ENCODE measurements at places on chromosomes 6 and 20.

GRCh38 chr20:8260837-8261251, 128.8 kb downstream of the PLCB1 start:
- no peak for DNase-seq

- DNase-seq, result no peak
Observed at GRCh38 chr6:104623052-104623690, 236.5 kb downstream of the HACE1 start.

GRCh38 chr20:19493794-19494495, 264.1 kb upstream of the RIN2 start:
- no peak for DNase-seq

DNA sequence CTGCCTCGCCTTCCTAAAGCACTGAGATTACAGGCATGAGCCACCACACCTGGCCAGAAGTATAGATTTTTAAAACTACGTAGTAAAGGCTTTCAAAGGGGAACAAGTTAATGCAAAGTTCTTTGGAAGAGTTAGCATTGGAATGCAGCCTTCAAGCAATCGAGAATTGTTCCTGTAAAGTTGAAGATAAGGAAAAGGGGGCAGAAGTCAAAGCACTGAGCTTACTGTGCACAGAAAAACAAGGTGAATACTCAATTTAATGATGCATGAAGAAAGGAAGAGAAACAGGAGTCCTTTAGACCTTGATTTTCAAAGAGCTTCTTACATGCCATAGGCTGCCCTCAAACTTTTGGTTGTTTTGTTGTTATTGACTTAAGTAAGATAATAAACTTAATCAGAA, 29.1 kb upstream of the LGSN start:
- no peak for DNase-seq

GRCh38 chr6:15521582-15521981, 141.2 kb downstream of the DTNBP1 start:
- no peak for DNase-seq

DNA sequence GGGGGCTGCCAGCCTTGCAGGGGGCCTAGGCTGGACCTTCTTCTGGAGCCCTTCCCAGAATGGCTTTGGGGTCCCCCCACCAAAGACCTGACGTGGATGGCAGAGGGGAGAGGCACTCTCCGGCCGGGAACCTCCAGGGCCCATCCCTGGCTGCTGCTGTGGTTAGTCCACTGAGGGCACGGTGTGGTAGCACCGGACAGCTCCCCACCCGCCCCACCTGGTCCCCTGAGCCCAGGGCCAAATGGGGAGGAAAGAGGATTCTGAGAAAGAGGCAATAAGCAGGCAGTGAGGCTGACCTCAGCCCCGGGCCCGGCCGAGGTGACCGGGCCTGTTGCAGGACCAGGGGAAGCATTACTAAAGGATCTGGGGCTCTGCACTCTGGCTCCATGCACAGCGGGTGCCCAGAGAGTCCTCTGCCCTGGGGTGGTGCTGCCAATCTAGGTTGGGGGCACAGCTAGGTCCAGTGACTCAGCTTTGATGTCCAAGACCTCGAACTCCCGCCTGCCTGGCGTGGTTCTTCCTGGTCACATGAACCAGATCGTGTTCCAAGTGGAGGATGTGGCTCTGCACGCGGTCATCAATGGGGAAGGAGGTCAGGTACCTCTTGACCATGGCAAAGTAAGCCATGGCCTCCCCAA, 2.2 kb downstream of the CENPB start:
- no peak for DNase-seq

DNA sequence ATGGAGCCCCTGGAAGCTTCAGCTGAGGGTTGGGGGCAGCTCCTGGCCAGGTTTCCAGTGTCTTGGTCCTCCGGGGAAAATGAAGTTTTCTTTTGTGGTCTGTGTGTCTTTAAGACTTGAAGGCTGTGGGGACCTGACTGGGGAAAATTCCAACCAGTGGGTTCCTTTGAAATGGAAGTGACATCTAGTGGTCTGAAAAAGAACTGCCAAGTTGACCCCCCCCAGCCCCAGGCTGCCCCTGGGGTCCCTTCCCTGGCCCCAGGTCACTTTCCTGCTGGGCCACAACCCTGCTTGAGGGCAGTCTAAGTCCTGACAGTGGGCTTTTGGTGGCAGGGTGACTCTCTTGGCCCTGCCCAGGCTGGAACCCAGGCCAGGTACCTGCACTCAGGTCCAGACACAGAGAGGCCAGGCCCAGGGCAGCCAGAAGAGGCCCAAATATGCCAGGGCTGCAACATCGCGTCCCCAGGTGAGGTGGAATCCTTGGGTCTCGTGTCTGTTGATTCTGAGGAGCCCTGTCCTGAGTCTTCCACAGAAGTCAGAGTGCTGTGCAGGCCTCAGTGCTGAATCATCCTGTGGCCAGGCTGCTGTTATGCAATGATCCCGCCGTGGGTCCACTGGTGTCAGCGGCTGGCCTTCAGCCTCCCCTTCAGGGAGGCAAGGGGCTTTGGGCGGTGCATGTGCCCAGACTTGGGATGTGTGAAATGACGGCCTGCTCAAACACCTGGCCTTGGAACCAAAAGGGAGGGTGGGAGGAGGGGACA, 68.4 kb downstream of the VEGFA start:
- no peak for DNase-seq

- DNase-seq, result no peak
Observed at GRCh38 chr20:2002365-2002764, 8.5 kb upstream of the PDYN start.

- no peak for DNase-seq
Observed at GRCh38 chr6:135161411-135162395, 19.4 kb upstream of the MYB start.

- no peak for DNase-seq
Observed at GRCh38 chr6:147192278-147192911, 11.8 kb upstream of the STXBP5 start.

GRCh38 chr6:135179920-135180541, 1.1 kb upstream of the MYB start:
- DNase-seq, result no peak

- no peak for DNase-seq
Observed at GRCh38 chr20:62200491-62201172, 17.8 kb downstream of the MTG2 start.

DNA sequence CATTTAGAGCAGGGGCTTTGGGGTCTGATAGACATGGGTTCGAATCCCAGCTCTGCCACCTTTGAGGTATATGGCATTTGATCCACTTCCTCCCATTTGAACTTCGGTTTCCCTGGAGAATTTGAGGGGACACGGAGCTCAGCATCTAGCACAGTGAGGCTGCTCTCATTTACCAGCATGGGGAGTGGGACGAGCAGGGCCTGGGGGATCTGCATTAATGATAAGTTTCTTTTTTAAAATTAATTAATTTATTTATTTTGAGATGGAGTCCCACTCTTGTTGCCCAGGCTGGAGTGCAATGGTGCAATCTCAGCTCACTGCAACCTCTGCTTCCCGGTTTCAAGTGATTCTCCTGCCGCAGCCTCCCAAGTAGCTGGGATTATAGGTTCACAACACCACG, 52.6 kb downstream of the VSTM2L start:
- DNase-seq, result no peak

- no peak for DNase-seq
Observed at GRCh38 chr6:108608453-108609275, 47.9 kb downstream of the FOXO3 start.

- no peak for DNase-seq
Observed at GRCh38 chr6:41900861-41901260, 5.7 kb upstream of the USP49 start.

DNA sequence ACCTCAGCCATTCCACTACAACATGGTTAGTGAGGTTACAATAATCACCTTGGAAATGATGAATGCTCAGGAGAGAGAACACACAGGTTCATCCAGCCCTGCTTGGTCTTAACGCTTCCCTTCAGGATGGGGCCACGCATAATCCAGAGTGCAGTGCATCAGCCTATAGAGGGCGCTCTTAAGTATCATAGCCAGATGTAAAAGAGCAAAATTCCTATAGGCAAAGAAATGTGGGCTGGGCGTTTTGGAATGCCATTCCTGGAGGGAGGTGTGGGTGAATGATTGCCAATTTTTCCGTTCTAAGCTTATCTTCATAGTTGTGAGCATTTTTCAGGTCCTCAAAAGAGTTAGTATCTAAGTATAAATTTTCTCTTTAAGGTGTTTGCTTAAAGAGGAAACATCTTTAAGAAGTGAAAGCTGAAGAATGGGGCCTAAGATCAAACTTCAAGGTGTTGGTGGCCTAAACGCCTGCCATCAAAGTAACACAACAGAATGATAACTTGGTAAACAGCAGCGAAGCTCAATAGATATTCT, 1.8 kb downstream of the RIPOR2 start:
- no peak for DNase-seq

DNA sequence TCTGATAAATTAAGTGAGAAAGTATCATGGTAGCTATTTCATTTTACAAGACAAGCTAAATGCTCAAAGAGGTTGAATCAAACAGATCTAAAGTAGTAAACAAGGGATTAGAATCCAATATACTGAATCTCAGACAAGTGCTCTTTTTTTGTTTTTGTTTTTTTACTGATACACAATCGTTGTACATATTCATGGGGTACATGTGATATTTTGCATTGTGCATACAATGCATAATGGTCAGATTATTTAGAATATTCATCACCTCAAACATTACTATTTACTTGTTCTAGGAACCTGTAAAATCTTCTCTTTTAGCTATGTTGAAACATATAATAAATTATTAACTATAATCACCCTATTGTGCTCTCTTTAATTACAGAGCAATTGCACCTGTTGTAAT, 57.0 kb upstream of the HCRTR2 start:
- no peak for DNase-seq

DNA sequence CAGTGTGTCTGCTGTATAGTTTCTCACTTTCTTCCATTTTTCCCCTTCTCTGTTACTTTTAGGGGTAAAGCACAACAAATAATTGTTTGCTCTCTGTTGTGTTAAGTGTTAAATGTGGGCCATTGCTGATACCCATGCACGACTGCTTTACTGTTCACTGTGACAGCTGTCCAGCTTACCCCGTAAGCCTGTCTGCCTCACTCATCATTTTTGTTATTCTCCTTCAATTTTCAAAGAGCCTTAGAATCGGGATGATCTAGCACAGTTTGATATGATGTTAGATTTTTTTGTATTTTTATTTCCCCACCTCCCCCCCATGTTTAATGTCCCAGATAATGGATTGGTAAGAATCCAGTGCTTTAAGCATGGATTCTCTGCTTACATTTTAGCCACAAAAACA, 41.2 kb upstream of the MLIP start:
- DNase-seq, result no peak

GRCh38 chr6:109255946-109256640, 126.2 kb downstream of the CD164 start:
- no peak for DNase-seq

DNA sequence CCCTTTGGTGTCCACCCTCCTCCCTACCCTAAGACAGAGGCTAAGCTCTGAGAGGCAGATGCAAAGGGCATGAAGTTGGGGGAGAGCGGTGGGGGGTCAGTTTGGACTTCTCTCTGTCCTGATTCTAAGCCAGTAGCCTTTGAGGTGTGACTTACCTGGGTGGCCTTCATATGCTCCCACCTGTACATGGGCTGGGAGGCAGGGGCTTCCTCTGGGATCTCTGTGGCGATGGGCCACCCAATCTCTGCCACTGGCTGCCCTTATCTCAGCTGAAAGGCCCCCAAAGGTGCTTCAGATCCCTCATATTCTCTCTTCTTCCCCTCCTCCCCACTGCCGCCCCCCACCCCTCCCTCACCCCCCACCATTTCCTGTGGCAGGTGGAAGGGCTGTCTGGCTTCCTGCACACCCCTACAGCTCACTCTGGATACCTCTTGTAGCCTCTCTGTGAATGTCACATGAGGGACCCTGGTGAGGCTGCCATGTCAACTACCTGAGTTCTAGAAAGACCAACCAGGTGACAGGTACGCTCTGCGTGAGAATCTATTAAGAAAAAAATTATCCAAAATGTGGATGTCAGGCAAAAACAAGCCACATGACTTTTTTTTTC, 34.0 kb downstream of the PNLDC1 start:
- DNase-seq, result no peak

- no peak for DNase-seq
Observed at GRCh38 chr6:119280668-119281067, 68.9 kb downstream of the MAN1A1 start.

- no peak for DNase-seq
Observed at GRCh38 chr6:14174226-14174625, 56.7 kb downstream of the CD83 start.

DNA sequence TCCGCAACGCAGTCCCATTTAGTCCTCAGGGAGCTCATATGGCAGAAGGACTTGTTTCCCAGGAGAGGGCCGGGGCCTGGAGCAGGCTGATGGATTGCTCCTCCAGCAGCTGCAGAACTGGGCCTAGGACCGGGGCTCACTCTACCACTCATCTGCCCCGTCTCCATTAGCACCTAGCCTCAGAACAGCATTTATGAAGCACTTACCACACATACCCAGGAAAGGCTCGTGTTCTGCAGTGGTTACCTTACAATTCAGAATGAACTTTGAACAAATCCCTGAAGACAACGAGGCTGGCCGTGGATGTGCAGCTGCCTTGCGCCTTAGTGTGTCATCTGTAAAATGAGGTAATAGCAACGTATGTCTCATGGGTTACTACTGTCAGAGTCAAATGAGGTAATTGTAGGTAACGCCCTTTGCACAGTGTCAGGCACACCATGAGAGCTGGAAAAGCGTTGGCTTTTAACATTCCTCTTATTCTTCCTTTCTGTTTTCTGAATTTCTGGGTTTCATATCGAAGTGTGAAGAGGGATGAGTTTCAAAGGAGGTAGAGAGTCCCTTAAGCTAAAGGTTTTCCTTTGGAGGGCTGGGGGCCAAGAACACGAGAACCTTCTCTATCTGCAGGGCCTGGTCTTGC, 46.3 kb upstream of the CD93 start:
- DNase-seq, result no peak

- no peak for DNase-seq
Observed at GRCh38 chr6:13454286-13455221, 32.8 kb downstream of the GFOD1 start.

GRCh38 chr6:84798257-84798656, 33.9 kb upstream of the TBX18 start:
- no peak for DNase-seq

- DNase-seq, result no peak
Observed at GRCh38 chr6:33143113-33143770, 49.0 kb downstream of the COL11A2 start.

GRCh38 chr6:104332364-104332763, 527.4 kb downstream of the HACE1 start:
- DNase-seq, result no peak

DNA sequence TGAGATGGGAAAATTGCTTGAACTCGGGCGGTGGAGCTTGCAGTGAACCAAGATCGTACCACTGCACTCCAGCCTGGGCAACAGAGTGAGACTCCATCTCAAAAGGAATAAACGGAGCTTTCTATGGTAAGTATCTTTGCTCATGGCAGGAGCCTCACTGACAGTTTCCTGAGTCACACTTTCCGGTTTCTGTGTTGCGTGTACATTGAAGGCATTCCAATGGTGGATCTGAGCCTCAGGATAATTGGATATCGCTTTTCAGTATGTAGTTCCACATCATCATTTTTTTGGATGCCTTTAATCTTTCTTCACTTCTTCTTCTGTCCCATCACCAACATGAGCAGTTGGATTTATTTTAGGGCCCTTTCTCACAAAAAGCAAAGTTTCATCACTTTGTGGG, 28.6 kb upstream of the GTSF1L start:
- no peak for DNase-seq
